ENCODE measurements at places on chromosomes 12 and 14. TPM values are rescaled to one million over a fixed set of nuclear protein-coding genes. Genes with fewer than 3 reads are reported as not detected.
A peak's percentile ranks its signal among the peaks of the same experiment; 100 is the strongest.

ANHX gene
- not detected for total RNA-seq

DNA sequence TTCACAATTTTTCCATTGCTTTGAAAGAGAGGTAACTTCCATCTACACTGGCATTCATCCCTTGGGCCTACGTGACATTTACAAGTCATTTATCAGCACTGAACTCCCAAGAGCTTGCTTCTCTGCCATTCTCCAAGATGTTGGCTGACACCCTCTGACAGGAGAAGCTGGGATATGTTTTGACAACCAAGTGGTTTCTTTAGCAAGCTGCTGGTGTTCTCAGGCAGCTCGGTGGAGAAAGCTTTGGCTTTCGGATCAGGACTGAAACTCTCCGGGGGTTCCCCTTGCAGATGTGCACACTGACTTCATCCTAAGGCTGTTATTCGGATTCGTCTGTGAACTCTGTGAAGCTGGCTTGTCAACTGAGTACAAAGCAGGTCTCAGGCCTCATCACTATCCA, 15.7 kb downstream of the KCNA5 start:
- H3K4me1 ChIP-seq: no peaks in the 10 kb centered on the region
- no peaks in the 10 kb centered on the region for H3K36me3 ChIP-seq
- peaks cover 2% of the 10 kb centered on the region for H3K27me3 ChIP-seq

MYO1H gene
- total RNA-seq: not detected

LYSET gene
- 11.5 TPM for total RNA-seq

- H3K27ac ChIP-seq: peak overlapping the region; percentile 57
- no peak for DNase-seq
- H3K4me1 ChIP-seq: peaks cover 46% of the 10 kb centered on the region
- H3K4me3 ChIP-seq: no peak overlapping the region
- no peaks in the 10 kb centered on the region for H3K27me3 ChIP-seq
Observed at GRCh38 chr14:95505030-95505589, 11.3 kb downstream of the SYNE3 start.

GPRC5D gene
- total RNA-seq: not detected

DNA sequence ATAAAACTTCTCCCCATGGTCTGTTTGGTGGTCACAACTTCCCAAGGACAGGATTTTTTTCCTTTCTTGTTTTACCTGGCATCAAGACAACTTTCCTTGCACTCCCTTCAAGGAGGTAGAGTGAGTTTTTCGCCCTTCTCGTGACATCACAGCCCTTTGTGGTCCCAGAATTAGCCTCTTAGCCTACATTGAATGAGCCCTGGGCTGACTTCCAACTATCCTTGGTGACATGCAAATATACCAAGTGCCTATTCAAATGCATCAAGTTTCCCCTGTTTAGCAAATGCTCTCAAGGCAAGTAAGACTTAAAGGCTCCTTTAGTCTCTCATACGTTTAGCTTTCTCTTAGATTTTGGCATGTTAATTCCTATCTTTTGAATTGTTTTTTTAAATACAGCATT, 36.6 kb downstream of the TC2N start:
- no peaks in the 10 kb centered on the region for H3K4me1 ChIP-seq
- no peak overlapping the region for H3K27ac ChIP-seq
- H3K4me3 ChIP-seq: no peak overlapping the region
- DNase-seq: no peak
- H3K36me3 ChIP-seq: no peaks in the 10 kb centered on the region

HSPB8 gene
- 2.9 TPM for total RNA-seq

PTPRO gene
- total RNA-seq: 0.29 TPM

VPS37B gene
- 20.6 TPM for total RNA-seq

GRCh38 chr12:20757-21156, 45.8 kb upstream of the IQSEC3 start:
- H3K27me3 ChIP-seq: no peaks in the 10 kb centered on the region
- no peak overlapping the region for H3K27ac ChIP-seq
- peaks cover 9% of the 10 kb centered on the region for H3K36me3 ChIP-seq
- DNase-seq: peak; percentile 78

ASCL1 gene
- total RNA-seq: not detected

DNA sequence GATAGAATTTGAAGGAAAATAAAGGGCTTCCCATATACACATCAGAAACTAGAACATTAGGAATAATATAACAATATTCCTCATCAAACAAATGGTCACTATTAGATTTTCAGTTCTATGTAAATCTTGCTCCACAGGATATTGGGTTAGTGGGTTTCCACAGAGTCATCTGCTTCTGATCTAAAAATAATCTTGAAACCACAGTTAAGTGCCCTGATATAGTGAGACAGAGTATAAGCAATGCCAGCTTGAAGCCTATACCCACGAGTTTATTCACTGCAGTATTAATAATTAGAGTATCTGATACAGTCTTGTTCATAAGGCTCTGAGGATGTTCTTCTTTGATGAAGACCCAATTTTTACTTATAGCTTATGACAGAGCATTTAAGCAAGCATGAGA, 74.5 kb upstream of the ATF7IP start:
- H3K27ac ChIP-seq: no peak overlapping the region
- H3K27me3 ChIP-seq: no peaks in the 10 kb centered on the region
- H3K4me1 ChIP-seq: no peaks in the 10 kb centered on the region
- no peak for DNase-seq
- no peak overlapping the region for H3K4me3 ChIP-seq

PPP2R3C gene
- total RNA-seq: 53.0 TPM

DNA sequence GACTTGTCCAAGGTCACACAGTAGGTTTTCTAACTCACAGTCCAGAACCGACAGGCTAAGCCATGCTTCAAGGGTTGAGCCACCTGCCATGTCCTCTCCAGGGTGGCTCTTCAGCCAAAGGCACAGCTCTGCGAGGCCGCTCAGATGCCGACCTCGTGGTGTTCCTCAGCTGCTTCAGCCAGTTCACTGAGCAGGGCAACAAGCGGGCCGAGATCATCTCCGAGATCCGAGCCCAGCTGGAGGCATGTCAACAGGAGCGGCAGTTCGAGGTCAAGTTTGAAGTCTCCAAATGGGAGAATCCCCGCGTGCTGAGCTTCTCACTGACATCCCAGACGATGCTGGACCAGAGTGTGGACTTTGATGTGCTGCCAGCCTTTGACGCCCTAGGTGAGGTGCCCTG, 12.7 kb upstream of the OAS2 start:
- DNase-seq: no peak
- H3K27ac ChIP-seq: no peak overlapping the region
- no peaks in the 10 kb centered on the region for H3K36me3 ChIP-seq
- H3K27me3 ChIP-seq: no peaks in the 10 kb centered on the region
- H3K4me1 ChIP-seq: no peaks in the 10 kb centered on the region

DNA sequence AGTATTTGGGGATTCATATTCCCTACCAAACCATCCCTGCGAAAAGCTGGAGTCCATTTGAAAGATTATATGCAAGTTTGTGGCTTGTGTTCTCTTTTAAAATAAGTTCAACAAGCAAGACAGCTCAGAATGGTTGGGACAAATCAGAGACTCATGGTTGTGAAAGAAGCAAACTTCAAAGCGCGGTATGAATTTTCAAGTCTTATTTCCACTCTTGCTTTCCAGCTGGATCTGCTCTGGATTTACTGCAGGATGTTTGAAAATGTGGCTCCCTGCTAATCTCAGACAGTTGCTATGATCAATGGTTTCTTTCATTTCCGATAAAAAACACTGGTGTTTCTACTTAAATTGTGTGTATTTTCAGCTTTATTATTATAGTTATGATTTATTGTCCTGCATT, 477.5 kb downstream of the RAD51B start:
- H3K27ac ChIP-seq: no peak overlapping the region
- no peaks in the 10 kb centered on the region for H3K4me1 ChIP-seq

DNA sequence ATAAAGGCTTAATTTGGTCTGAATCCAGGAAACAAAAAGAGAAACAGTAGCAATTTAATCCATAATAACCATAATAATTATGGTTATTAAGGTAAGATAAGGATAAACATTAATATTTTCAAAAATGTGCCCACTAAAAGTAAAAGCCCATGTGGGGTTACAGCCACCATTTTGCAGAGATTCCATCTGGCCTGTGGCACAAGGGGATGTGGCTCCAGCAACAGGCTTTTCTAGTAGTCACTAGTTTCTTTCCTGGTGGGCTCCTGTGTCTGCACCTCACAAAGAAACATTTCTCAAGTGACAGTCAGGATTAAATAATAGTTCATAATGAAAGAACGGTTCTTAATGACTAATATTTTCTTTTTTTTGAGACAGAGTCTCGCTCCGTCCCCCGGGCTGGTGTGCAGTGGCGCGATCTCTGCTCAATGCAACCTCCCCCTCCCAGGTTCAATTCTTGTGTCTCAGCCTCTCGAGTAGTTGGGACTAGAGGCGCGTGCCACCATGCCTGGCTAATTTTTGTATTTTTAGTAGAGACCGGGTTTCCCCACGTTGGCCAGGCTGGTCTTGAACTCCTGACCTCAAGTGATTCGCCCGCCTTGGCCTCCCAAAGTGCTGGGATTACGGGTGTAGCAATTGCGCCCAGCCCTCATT, 32.2 kb downstream of the GPR19 start:
- no peaks in the 10 kb centered on the region for H3K27me3 ChIP-seq
- DNase-seq: no peak
- H3K4me3 ChIP-seq: no peak overlapping the region
- H3K36me3 ChIP-seq: no peaks in the 10 kb centered on the region
- peaks cover 29% of the 10 kb centered on the region for H3K4me1 ChIP-seq
- H3K27ac ChIP-seq: no peak overlapping the region

DNA sequence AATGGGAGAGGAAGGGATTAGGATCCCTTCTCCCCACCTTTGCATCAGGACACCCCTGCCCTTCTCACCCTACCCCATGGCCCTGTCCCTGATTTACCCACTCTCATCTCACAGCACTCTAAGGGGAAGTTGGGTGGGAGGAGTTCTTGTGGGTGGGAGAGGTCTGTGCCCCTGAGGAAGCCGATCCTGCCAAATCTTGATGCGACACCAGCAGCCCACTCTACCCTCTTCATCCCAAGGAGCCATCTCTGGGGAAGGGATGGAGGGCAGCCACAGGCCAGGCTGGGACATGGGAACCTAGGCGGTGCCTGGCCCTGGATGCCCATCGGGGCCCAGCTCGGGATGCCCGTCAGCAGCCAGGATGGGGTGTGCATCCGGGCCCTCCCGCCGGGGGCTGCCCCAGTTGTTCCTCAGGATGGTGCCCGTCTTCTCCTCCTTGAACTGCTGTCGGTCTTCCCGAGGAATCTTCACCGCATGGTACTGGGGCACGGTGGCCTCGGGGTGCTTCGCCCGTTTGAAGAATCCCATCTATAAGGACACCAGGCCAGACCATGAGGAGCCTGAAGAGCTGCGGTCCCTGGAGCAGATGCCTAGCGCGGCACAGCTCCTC, 22.8 kb downstream of the ITGA7 start:
- H3K4me3 ChIP-seq: no peak overlapping the region
- peaks cover 14% of the 10 kb centered on the region for H3K4me1 ChIP-seq
- DNase-seq: peak; percentile 27
- H3K36me3 ChIP-seq: peaks cover 40% of the 10 kb centered on the region
- no peak overlapping the region for H3K27ac ChIP-seq

RNASE3 gene
- total RNA-seq: not detected
